HL-60 (cell line): ENCODE measurements at places on chromosomes 3 and 15.

GRCh38 chr15:70778258-70779076, 15.1 kb upstream of the UACA start:
- DNase-seq = no peak

DNA sequence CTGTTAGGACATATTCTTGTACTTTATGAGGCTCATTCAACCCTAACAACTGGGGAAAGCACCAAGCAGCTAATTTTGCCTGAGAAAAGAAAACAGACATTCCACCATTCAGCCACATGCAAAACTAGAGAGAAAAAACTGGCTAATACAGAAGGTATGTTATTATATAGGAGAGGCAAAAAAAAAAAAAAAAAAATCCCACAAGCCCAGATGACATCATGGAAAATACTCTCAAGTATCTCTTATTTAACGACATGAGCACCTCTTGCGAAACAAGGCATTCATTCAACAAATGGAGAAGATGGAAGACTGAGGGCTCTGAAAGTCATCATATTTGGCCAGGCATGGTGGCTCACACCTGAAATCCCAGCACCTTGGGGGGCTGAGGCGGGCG, 61.5 kb downstream of the PRICKLE2 start:
- DNase-seq = no peak

GRCh38 chr3:45962033-45962432, 18.8 kb downstream of the CXCR6 start:
- DNase-seq = no peak

GRCh38 chr3:159455741-159456181, 532.9 kb upstream of the IL12A start:
- no peak for DNase-seq

DNA sequence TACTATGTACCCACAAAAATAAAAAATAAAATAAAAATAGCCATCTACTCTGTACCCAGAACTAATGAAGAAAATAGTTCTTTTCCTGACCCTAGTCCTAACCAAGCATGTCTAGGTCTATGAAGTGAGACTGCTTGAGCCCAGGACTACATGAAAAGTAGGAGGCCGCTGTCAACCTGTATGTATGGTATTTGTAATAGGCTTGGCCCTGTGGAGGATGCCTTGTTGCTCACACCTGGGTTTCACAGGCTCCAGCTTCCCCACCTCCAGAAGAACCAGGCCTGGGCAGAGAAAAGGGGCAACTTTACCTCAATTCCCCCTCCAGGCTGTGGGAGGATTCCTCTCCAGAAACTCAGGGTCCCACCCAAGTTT, 6.8 kb upstream of the PKM start:
- DNase-seq = no peak

DNA sequence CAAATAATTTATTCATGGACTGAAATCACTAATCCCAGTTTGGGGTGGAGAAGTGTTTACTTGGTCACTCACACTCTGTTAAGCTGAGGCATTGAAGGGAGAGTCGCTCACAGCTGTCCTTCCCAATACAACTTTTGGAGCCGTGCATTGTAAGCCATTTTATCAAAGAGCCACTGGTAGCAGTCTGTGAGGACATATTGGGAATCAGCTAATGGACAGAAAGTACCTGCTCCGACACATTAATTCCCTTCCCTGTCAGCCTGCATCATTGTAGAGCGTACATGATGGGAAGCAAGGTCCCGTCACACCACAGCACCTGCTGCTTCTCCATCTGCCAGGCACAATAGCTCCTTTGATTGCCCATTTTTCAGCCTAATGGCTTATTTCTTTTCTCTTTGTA, 643.2 kb downstream of the SQOR start:
- no peak for DNase-seq

GRCh38 chr3:10437995-10438901, 67.1 kb downstream of the ATP2B2 start:
- no peak for DNase-seq

DNA sequence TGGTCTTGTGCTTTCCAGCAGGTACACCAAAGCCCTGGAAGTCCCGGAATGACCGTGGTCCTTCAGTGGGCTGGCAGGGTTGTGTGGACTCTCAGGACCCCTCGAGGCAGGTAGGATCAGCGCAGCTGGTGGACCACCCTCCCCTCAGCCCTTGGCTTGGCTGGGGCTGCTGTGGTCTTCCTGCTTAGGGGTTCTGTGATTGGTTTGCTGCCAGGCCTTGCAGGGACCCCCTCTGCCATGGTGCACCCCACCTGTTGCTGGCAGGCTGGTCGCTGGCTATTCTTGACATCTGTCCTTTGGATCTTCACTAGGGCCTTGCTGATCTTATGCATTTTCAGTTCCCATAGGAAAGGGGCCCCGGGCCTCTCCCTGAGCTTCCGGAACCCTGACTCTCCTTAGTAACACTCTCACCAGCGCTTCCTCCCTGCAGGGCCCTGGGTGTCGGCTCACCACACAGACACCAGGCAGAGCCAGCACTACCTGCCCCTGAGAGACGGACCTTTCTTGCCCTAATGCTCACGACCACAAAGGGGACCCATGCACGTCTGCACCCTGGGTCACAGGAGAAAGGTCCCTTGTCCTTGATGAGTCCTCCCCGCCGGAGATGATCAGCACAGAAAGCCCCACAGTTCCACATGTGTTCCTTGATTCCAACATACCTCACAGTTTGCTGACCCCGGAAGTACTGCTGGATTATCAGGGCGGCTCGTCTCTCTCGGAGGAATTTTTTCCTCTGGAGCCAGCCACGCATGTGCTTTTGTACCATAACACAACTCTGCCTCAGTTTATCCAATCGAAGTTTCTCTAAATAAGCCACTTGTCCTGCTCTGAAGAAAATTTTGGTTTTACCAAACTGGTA, 51.7 kb downstream of the MYO5C start:
- peak; percentile 71 for DNase-seq

DNA sequence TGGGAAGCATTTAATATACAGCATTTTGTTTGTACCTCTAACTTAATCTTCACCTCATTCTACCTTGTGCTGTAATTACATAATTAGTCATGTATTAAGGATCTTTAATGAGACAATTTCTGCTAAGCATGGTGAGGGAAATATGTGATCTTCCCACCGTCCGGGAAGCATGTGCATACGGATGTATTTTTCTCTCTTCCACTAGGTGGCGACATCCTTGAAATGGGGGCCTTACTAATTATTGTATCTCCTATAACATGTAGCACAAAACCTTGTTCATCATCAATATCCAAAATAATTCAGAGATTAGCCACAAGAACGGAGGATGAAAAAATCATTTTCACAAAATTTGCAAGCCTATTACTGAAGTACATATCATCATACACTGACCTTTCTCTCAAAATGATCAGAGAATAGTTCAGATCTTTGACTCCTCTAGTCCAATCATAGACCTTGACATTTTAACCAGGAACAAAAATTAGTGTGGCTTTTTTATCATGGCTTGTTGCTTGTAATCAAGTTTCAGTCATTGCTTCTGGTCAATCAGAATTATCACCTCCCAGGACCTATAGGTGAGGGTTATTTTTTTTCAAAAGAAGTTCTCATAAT, 148.9 kb upstream of the GBE1 start:
- DNase-seq = peak; percentile 16

DNA sequence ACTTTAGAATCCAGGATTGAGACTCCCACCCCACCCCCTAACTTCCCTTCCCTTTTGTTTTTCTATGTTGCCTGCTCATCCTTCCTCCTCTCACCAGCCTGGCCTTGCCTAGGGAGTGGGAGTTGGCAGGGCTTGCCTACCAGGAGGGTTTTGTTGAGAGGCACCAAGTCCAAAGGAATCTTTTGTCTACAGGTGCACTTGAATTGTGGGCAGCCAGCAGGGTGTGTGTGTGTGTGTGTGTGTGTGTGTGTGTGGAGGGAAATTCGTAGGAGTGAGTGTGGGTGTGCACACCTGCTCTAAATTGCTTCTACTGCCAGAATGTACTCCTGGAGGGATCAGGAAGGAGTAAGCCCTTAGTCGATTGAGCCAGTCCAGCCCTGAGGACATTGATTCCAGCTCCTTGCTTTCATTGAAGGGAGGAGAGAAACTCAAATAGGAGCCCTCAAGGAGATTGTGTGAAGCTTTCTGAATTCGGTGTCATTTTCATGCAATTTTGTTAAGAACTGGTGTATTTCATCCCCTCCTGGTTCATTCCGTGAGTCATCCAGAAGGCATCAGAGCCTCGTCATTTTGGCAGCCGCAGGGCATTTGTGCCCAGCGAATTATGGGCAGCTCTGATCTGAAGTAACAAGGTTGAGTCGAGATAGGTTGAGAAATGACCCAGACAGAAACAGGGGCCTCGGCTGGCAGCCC, 112.1 kb downstream of the SLCO3A1 start:
- no peak for DNase-seq

DNA sequence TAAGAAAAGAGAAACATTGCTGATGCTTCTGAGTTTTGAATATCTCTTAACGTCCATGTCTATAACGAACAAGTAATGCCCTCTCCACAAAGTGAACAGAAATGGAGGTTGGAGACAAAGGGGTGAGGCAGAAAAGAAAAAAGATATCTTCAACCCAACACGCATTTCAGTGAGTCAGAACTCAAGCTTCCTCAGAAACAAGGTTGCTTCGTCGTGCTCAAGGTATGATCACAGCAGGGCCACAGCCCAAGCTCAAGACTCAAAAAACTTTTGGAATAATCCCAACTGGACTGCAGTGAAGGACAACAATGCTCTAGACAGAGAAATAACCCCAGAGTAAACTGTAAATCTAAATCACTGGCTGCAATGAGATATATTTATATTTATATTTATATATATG, 18.9 kb downstream of the WNT5A start:
- DNase-seq = no peak

- DNase-seq = no peak
These were observed 178.4 kb downstream of the ATP10A start for GRCh38 chr15:25684521-25685431.

GRCh38 chr3:194548346-194549321, 61.8 kb upstream of the ATP13A3 start:
- DNase-seq = no peak

DNA sequence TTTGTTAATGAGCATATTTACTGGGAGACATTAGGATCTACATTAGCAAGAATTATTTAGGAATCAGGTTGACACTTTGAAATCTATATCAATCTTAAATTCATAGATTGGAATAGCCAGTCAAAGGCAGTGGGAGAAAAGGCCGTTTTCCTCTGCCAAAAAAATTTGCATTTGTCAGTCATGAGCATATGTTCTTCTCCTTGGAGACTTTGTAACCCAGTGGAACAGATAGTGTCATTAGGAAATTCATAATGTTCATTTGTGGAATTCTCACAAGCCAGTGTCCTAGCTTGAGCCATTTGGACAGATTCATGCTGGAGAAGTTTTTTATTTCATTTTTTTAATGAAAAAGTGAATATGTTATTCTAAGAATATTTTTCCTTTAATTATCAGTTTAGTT, 260.1 kb downstream of the OXSM start:
- no peak for DNase-seq

DNA sequence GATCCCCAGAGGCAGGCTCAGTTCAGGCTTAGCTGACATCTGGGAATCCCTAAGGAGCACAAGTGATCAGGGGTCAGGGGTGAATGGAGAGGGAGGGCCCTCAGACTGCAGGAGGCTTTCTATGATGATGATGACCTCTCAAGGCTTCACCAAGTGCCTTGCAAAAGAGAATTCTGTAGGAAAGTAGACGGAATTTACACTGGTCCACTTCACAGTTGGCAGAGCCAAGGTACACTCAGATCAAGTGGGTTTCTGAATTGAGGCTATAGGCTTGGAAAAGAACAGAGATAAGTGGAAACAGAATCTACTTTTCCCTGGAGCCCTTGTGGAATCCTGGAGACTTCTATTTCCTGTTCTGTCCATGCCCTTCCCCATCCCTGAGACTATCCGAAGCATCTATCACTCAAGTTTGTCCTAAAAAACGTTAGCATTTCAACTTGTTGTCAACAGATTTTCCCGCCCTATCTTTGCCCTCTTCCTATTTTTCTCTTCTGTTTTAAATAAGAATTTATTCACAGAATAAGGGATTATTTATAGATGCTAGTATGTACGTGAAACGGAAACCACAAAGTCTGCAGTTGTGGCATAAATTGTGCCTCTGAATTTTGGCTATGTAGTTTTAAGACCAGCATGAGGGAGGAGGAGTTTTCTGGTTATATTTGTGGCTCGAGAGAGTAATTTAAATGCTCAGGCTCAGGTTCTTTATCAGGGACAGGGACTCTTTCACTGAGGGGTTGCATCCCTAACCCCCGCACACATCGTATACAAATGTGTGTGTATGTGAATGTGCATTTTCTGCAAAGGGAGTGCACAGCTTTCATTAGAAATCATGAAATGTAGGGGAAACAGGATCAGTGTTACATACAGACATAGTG, 12.8 kb downstream of the GCSAM start:
- no peak for DNase-seq

DNA sequence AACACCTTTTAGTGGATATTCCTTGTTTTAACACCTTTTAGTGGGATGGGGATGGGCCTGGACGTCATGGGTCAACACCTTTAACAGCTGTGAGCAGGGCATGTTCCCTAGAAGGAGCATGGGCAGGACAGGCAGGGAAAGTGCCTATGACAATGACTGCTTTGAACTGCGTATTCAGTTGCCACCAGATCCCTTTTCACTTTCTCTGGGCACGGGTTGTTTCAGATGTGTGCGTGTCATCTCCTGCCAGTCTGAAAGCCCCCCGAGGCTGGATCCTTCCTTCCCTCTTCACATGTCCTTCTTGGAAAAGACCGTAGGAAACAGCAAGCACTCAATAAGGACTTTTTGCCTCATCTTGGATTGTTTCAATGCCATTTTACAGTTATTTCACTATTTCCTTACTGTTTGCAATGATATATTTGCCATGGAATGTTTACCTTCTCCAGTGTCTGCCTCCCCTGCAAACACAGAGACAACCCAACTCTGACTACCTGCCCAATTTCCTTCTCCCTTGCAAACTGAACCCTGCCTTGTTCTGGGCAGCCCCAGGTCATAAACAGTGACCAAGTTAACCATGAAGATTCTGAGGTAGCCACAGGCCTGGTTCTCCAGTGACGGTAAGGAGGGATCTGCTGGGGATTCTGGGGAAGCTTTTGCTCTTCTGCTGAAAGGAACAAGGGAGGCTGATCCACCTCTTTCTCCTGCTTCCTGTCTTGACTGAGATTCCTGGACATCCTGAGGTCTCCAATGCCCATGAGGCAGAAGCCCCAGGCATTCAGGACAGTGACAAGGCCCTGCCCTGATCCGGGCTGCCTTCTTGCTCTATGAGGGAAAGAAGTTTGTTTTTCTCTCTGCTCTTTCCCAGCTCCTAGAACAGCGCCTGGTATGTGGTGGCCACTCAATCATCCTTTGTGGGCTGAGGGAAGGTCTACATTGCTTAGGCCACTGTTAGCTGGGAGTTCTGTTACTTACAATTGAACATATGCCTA, 51.8 kb downstream of the NOX5 start:
- no peak for DNase-seq

- DNase-seq = no peak
These were observed 4.7 kb upstream of the OCA2 start for GRCh38 chr15:28103831-28104230.

DNA sequence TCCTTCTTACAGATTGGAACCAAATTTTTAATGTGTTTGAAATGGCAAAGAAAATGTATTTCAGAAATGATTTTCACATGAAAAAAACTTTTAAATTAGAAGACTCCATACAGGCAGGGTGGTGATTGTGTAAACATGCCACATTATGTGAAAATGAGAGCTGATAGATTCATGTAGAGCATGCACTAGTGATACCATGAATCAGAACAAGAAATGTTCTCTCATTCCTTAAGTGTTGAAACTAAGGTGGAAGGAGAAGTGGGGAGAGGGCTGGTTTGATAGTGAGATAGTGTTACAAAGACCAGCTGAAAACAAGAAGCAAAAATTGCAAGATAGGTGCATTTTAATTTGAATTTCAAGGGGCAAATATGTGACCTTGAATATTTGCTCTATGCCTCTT, 100.3 kb downstream of the CCNL1 start:
- no peak for DNase-seq

- DNase-seq = no peak
These were observed 209.5 kb downstream of the ZIC1 start for GRCh38 chr3:147618691-147619090.
